CD4-positive, alpha-beta T cell treated with Interleukin-17A for 1 hour (primary cell): ENCODE measurements at places on chromosomes 6 and 20.

DNA sequence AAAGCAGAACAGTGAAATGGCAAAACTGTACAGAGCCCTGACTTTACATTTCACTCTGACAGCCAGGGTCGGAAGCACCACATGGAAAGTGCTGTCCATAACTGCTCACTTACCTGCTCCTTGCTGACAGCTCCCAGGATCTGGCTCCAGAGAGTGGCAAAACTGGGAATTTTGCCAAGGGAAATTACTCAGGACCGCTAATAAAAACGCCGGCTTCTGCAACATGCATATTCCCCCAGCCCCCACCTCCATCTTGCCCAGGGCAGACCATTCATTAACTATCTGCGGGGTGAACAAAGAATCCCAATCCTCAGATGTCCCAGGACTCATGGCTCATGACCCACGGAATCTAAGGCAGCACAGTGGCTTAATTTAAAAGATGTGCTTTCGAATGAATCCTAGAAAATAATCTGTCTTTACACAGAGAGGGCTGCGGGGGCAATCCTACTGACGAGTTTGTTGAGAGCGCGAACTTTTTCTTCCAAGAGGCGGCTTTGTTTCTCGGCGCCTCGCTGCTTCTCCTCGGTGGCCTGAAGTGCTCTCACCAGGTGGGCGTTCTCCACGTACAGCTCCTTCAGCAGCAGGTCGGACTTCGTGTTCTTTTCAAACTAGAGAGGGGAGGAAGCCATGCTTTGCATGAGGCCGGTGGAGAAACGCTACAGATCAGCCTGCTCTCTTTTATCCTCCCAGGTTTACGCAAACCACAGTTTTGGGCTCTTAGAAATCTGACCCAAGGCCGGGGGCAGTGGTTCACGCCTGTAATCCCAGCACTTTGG lies 45.8 kb downstream of the GINS1 start:
- no peak for DNase-seq

DNA sequence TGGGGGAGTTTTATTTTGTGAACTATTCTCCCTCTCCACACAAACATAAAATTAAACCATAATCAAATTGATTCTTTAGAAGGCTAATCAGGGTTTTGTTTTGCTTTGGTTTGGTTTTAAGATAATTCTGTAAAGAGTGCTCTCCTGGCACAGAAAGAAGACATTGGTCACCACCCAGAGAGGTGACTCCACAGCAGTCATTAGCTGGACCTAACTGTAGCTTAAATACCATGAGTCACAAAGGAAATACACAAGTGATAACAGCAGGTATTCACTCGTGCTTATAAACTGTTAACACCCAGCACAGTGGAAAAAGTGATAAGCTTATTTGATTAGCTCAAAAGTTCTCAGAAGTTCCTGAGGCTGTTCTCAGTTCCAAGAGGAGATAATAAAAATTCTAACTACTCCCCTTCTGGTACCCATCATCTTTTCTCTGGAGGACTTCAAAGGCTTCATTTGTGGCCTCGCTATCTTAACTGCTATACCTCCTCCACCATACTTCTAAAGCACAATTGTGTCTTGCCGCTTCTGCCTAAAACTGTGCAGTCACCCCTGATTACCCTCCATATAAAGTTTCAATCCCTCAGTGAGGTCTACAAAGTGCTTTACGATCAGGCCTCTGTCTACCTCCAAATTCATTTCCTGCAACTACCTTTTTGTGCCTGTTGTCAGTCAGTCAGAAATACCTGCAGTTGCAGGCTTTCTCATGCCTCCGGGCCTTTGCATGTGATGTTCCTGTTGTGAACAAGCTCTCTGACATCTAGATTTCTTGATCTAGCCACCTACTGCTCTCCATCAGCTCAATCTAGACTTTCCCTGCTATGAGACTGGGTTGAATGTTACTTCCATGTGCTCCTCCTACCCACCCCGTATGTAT lies 201.1 kb downstream of the SAMD5 start:
- no peak for DNase-seq

DNA sequence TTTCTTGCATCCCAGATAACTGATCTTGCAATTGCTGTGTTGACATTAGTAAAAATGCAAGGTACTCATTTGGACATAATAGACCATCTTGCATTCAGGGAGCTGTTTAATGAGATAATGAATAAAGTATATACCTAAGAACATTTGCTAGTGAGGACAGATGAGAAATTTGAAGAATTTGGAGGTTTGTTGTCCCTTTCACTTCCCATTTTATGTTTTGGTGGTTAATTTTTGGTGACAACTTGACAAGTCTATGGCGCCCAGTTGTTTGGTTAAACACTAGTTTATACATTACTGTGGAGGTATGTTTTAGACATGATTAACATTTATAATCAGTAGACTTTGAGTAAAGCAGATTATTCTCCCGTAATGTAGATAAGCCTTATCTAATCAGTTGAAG lies 300.2 kb upstream of the SYNCRIP start:
- no peak for DNase-seq

- DNase-seq: no peak
These were observed 83.1 kb downstream of the CNBD2 start for GRCh38 chr20:36051318-36052116.

GRCh38 chr6:169160091-169160854 lies 93.4 kb downstream of the THBS2 start:
- DNase-seq: no peak
